ENCODE measurements at places on chromosomes 12 and 14. TPM values are rescaled to one million over a fixed set of nuclear protein-coding genes. Genes with fewer than 3 reads are reported as not detected.

Gene RND1
- 0.29 TPM for total RNA-seq

Gene MORN3
- 1.2 TPM for total RNA-seq

Gene NEUROD4
- total RNA-seq, result not detected

DNA sequence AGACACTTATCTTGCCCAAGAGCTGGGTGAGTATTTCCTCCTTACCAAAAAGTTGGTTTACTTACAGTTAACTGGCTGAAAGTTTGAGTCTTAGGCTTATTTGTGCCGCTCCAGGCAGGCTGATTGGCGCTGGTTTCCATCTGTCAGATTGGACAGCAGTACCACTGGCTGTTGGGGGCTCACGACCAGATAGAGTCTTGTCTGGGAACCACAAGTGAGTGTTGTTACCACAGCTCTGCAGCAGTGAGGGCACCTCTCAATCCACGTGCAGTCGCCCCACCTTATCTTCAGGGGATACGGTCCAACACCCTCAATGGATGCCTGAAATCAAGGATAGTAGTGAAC, 58.9 kb downstream of the DDX51 start:
- no peak for DNase-seq

- DNase-seq, result no peak
Measured at GRCh38 chr14:95320955-95321600, 1.4 kb upstream of the CLMN start.

- DNase-seq, result peak; percentile 26
Measured at GRCh38 chr14:106613256-106613655, 1086.9 kb downstream of the TMEM121 start.

DNA sequence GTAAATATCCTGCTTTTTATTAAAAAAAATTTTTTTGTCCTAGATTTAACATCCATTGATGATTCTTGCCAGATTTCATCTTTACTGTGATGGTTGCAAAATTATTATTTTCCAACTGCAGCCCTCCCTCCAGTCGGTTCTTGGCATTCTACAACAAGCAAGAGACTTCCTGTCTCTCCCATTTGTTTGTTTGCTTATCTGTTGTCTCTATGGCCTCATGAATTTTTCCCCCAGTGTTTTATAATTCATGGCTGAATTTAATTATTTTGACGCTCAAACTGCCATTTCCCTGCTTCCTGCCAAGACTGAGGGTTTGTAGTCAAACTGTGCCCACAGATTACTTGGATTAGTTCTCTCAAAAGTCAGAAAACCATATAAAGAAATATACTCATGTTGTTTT, 25.9 kb downstream of the CGRRF1 start:
- DNase-seq, result no peak

GRCh38 chr14:63727231-63727735, 582 bp downstream of the SGPP1 start:
- DNase-seq, result peak; percentile 89

- DNase-seq, result no peak
Measured at GRCh38 chr12:94133964-94134795, 14.2 kb upstream of the PLXNC1 start.

- no peak for DNase-seq
Measured at GRCh38 chr12:109678719-109679118, 34.9 kb upstream of the FAM222A start.

DNA sequence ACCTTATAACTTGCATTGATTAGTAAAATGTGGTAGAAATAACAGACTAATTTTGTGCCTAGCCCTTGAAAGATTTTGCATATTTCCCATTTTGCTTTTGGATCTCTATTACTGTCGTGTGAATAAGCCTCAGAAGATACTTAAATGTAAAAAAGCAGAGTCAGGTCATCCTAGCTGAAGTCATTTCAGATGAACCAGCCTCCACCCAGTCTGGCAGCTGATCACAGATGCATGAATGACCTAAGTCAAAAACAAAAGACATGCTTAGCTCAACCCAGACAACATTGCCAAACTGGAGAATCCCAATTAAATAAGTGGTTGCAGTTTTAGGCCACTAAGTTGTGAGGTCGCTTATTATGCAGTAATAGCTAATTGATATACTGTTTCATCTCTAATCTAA, 349.9 kb downstream of the C12orf50 start:
- no peak for DNase-seq

GRCh38 chr12:13044906-13045299, 722 bp downstream of the FAM234B start:
- DNase-seq, result no peak

- peak; percentile 55 for DNase-seq
Measured at GRCh38 chr12:127930122-127930521, 336.8 kb upstream of the TMEM132C start.

DNA sequence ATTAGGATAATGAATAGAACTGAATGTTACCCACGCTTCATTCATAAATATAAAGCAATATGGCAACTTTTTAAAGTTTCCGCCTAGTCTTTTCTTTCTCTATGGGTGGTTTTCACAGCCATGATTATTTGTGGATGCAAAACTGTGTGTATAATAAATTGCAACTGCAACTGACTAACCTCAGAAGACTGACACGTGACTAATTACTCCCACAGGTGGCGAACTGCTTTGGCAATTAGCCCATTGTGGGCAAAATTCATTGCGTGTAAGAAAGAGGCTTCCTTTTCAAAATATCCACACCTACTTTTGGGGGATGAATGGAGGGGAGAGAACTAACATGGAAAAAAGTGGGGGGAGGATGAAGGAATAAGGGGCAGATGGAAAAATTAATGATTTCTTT, 79.0 kb downstream of the SLC25A21 start:
- no peak for DNase-seq

- DNase-seq, result no peak
Measured at GRCh38 chr12:131491916-131492490, 218.9 kb upstream of the SFSWAP start.

- DNase-seq, result no peak
Measured at GRCh38 chr14:24673534-24674203, 39.7 kb upstream of the GZMB start.

DNA sequence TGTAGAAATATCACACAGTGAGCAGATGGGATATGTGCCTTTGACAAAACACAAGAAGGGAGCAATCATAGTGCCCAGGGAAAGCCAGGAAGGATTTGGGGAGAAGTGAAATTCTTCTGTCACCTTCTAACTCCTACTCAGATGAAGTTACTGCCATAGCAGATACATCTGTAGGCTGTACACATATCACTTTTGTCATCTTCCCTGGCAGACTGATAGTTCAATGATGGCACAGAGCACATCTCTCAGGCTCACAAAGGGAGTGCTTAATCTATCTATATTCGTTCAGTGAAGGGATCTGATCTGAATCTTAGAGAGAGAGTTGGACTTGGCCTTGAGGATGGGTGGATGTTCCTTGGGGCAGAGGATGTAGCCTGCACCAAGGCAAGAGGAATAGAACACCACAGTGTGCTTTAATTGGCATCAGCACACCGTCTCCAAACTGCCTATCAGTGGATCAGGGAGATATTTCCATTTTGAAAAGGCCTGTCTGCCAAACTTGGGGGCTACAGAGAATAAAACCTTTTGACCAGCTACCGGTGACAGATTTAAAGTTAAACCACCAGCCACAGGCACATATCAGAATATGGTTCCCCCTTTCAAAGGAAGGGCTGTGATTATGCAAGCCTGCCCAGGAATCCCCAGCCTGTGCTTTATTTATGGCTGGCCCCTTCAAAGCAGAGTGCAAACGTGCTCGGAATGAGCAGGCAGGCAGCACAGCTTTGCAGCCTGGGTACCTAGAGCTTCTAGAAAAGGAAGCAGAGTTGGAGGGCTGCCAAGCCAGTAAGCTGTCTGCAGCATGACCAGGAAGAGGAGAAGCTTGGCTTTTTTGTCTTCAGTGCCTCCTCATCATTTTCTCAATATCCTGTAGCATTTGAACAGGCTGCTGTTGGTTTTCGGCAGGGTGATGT, 165.5 kb upstream of the DYRK2 start:
- DNase-seq, result no peak

GRCh38 chr14:91154851-91155625, 41.2 kb downstream of the DGLUCY start:
- DNase-seq, result no peak

Measured in esophagus muscularis mucosa (tissue), 4 donors.